Stimulated activated CD8-positive, alpha-beta memory T cell treated with anti-CD3 and anti-CD28 coated beads, Interleukin-7, amount 100 ng/mL, for 24 hours (primary cell): ENCODE measurements at places on chromosomes 2 and 18.

DNA sequence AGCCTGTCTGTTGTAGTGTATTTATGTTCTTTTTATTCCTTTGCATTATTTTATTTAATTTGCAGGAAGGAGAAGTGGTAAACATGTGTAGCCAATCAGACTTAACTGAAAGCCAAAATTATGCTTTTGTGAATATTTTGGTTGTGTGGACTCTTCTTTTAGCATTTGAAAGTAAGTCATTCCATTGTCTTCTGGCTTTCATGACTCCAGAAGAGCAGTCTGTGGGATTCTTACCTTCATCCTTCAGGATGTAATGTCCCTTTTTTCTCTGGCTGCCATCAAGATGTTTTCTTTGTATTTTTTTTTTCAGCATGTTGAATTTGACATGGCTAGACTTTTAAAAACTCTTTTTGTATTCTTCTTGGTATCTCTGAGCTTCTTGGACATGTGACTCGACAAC lies 895.2 kb upstream of the ZEB2 start:
- DNase-seq = no peak

GRCh38 chr18:76588601-76589226 lies 93.7 kb upstream of the ZNF516 start:
- no peak for DNase-seq

- DNase-seq = no peak
Measured at GRCh38 chr2:201839727-201840126, 33.4 kb downstream of the CDK15 start.

DNA sequence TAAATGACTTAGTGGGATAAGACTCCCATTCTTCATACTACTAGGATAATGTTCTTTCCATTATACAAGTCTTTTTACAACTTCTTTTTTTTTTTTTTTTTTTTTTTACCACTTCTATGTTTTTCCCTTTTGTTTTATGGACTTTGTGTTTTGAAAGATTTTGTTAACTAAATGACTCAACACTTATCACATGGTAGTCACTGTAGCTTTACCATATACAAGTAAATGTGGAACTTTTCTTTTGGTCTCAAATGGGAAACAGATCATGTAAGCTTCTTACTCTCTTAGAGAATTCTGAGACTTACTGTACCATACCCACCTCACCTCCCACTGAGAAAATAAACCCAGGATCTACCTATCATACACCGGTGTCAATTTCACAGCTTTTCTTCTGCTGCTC lies 590.3 kb upstream of the CDH2 start:
- no peak for DNase-seq

DNA sequence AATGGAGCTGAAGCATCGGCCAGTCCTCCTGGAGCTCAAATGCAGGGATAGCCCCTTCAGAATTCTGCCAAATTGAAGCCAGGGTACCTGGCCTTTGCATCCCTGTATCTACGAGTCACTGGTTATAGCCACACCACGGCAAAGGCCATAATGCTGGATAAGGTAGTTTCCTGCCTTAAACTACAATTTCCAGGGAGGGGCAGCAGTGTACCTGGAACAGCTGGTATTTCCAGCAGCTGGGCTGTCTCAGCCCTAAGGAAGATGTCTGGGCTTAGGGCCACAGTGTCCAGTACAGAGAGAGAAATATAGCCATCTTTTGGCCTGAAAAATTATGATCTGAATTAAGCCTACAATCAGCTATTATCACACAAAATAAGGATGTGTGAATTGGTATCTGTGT lies 180.3 kb downstream of the GCA start:
- no peak for DNase-seq

DNA sequence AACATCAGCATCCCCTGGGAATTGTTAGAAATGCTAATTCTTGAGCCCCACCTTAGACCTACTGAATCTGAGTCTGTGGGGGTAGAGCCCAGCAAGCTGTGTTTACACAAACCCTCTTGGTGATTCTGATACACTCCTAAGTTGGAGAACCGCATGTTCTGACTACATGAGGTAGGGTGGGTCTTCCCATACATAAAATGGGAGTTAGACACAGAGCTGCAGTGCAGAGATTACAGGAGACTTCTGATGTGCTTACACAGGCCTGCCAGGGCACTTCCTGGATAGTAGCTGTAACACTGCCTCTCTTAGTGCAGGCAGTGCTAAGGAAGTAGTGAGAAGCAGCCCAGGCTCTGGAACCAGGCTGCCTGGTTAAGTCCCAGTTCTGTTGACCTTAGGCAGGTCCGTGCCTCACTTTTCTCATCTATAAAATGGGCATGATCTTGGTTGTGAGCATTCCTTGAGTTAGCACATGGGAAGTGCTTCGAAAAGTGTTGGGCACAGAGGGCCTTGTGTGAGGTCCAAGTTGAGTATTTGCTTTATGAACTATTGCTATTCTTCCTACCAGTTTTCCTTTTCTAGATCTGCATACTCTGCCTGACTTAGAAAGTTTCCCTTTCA lies 67.3 kb downstream of the GLI2 start:
- DNase-seq = no peak

DNA sequence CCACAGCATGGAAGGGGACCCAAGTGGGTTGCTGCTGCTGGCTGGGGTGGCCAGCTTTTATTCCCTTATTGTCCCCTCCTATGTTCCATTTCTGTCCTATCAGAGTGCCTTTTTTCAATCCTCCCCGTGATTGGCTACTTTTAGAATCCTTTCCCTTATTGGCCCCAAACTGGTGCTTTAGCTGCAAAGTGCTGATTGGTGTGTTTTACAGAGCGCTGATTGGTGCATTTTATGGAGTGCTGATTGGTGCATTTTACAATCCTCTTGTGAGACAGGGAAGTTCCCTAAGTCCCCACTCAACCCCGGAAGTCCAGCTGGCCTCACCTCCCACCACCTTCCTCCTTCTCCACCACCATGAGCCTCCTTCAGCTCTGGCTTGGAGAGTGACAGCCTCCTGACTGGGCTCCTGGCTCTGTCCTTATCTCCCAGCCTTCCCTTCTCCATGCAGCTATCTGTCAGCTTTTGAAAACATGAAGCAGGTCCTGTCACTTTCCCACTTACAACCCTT lies 20.7 kb upstream of the PLB1 start:
- no peak for DNase-seq

GRCh38 chr2:198374375-198375082 lies 570.1 kb downstream of the PLCL1 start:
- DNase-seq = no peak

- no peak for DNase-seq
Measured at GRCh38 chr2:51145761-51146160, 113.8 kb upstream of the NRXN1 start.

GRCh38 chr2:146852661-146853060 lies 992.2 kb upstream of the ACVR2A start:
- no peak for DNase-seq
